Stimulated activated CD4-positive, alpha-beta T cell treated with anti-CD3 and anti-CD28 coated beads, Interleukin-1b, Interleukin-23, amount 100 ng/mL, for 48 hours (primary cell): ENCODE measurements at places on chromosomes 5 and 9.
A peak's percentile ranks its signal among the peaks of the same experiment; 100 is the strongest.

DNA sequence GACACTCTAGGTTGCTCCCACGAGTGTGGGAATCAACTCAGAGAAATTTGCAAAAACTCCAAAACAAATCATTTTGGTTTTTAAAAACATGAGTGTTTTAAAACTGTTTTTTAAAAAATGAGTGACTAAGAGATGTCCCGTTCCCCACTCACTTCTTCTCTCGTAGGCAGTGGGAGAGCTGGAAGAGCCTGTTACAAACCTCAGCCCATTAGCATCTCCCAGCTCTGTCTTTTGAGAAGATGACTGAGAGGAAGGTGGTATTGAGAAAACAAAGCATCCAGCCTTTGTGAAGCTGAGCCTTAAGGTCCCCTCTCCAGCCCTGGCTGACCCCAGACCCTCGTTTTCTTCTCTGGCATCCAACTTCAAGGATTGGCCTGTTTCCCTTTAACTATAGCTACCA is 4.7 kb upstream of the ANKRD33B start:
- DNase-seq, result no peak

DNA sequence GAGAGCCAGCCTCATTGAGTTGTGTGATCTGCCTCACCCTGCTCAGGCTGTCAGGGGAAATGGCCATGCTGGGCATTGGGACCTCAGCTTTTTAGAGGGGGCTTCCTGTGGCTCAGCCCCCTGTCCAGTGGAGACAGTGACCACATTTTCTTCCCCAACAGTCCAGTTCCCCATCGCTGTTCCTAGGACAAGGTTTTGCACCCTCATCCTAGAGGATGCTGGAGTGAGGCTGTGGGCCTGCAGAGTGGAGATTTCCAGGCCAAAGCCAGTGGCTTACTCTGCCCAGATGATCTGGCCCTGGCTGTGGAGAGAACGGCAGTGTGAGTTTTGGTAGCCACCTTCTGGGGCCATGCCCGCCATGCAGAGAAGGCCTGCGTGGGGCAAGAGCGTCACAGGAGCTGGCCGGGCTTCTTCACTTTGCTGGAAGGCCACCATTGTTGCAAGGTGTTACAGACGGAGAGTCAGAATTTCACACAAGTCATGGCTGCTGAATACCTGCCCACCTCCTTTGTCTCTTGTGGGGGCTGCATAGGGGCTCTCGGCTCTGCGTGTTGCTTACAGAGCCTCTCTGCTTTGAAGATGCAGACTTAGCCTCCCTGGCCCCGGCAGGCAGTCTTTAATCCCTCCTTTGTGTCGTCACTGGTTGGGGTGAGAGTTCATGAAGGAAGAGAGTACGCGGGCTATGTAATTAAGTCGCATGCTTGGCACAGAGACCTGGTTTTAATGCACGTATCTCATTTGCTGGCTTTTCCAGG is 35.2 kb upstream of the PITX1 start:
- DNase-seq, result no peak

DNA sequence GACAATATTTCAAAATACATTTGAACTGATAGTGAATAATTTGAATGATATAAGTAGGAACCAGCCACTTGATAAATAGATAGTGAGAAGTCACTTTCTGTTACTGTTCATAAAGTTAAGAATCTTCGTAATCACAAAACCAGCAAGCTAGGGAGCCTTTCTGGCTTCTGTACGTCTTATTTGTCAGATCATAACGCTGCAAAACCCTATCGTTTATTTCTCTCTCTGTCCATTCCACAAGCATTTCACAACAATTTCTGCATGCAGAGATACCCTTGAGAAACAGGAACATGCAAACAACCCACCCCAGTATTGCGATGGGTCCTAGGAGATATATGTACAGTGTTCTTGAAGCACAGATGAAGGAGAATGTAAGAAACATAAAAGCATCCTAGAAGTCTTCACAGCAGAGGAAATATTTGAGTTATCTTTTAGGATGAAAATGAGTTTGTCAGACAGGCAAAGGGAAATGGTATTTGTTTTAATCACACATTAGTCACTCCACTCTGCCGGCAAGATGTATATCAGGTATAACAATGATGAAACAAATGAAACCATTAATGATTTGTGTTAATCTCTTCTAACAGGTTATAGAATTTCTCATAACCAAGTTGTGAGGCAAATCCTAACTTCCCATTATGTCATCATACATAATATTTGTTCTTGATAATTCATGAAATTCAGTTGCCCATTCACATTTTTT is 668.7 kb upstream of the FTMT start:
- DNase-seq, result no peak

- no peak for DNase-seq
These were observed 358.1 kb upstream of the GRAMD2B start for GRCh38 chr5:126065061-126065460.

DNA sequence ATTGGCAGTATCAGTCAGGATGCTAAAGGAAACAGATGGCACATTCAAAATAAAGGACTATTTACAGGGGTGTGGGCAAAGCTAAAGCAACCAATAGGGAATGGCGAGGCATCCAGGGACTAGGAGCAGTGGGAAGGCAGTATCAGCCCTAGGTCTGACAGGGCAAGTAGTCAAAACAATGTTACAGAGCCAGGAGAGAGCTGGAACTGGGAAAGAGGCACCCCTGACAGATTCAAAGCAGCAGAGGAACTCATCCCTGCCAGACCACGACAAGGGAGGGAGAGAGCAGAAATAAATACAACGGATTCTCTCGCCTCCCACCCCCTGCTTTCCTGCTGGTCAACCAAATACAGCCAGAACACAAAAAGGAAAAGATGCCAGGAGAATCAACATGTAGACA is 371.5 kb downstream of the NR2F1-AS1 start:
- DNase-seq, result no peak

DNA sequence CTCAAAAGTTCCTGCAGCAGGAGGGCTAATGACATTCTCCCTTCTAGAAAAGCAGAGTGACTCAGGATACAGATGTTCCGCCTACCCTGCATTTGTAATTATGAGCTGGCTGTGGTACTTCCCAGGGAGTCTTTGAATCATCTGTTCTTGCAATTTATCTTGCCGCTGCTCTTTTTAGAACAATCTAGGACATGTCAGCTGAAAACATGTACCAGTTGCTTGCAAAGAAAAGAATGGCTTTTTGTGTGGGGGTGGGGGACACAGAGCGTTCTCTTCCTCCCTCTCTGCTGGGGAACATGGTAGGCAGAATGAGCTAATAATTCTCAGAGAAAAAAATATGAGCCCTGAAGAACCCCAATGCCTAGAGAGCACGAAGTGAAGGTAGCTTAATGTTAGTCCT is 51.7 kb upstream of the TUT7 start:
- peak; percentile 44 for DNase-seq

DNA sequence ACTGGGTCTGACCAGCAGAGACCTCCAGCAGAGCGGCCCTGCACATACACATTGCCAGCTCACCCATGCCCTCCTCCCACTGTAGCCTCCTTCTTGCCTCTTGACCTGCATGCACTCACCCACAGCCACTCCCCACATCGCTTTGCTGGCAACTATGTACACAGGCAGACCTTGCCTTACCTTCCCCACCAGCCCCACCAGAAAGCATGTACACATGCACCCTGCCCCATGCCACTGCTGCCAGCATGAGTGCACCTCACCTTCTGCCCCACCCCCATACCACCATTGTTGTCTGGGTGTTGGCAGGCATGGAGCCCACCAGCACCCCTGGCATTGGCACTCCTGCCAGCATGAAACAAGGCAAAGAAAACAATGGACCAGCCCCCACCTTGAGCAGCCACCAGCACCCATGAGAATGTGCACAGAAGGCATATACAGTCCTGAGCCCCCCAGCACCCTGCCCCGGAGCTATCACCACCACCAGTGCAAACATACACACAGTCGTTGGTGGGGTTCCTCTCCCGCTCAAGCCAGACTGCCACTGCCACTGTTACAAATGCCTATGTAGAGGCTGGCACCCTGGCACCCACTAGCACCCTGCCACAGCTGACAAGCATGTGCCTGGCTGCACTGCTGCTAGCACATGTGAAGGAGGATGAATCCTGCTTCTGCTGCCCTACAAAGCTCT is 171.4 kb upstream of the NR4A3 start:
- DNase-seq, result no peak

DNA sequence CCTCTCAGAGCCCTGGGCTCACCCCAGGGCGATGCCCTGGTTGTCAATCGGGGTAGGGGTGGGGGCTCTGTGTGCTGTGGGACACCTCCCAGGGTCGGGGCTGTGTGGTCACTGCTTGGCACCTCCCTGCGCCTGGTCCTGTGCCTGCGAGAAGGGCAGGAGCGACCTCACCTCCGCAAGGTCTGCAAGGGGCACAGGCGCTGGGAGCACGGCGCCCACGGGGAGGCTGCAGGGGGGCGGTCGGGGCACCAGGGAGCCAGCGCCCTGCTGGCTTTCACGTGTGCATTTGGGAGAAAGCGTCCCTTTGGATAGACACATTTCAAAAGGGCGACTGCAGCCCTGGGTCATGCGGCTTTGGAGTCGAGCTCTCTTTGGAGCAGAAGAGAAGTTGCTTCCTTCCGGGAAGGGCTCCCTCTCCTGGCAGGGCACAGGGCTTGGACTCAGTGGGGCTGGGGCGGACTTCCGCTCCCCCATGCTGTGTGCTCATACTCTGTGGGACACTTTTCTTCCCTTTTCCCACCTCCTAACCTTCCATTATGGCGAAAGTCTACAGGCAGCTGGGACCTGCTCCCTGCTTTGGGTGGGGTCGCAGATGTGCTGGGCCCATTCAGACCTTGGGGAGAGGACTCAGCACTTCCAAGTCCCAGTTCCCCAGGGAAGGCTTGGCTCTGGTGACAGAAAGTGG is 52.9 kb upstream of the SLC28A3 start:
- DNase-seq, result no peak

GRCh38 chr5:6900247-6901227 is 187.3 kb downstream of the TENT4A start:
- DNase-seq, result no peak

DNA sequence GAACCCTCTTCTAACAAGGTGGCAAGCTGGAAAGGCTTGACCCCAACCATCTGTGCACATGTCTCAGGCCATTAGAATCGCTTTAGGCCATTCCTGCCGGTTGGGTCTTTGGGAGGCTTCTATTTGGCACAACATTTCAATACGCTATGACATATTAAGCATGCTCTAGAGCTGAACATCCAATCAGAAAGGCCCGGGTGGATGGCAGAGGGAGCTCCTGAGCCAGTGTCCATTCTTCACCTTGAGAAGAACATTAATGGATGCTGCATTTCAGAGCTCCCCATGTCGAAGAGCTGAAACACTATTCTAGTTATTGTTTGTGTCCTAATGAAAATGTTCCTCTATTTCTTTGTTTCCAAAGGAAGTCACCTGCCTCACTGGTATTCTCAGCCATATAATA is 12.8 kb downstream of the SPATA9 start:
- DNase-seq, result no peak

DNA sequence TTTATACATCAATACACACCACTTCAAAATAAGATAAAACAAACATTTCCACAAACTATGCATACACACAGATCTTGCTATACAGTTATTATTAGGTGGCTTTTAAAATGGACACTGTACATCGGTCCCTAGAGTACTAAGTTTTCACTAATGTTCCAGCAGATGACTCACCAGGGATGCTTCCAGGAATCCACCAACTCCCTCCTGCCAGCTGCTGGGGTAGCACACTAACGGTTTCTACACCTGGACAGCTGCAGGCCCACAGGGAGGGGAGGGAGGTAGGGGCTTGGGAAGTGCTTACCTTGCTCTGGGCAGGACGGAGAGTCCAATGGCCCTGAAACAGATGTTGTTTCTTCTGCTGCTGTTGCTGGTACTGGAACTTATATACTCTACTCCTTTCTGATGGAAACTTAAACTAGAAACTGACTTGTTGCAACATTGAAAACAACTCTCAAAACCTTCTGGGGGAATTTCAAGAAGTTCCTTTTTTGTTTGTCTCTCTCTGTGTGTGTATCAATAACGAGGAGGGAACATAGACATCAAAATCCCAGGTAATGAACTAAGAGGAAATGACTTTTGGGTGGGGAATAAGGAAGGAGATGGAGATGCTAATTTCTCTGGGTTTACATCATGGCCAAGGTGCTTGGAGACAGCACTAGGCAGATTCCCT is at the start of gene IL12B:
Gene IL12B, minus strand, starts transcription at position 357 of the 670 bp plus-strand sequence. CDS start 3,705 bp downstream, outside the sequence.
- no peak for DNase-seq

- no peak for DNase-seq
These were observed 330.8 kb downstream of the TRIM36 start for GRCh38 chr5:114838937-114839336.

GRCh38 chr9:104858271-104858670 is 69.7 kb downstream of the ABCA1 start:
- DNase-seq, result no peak

DNA sequence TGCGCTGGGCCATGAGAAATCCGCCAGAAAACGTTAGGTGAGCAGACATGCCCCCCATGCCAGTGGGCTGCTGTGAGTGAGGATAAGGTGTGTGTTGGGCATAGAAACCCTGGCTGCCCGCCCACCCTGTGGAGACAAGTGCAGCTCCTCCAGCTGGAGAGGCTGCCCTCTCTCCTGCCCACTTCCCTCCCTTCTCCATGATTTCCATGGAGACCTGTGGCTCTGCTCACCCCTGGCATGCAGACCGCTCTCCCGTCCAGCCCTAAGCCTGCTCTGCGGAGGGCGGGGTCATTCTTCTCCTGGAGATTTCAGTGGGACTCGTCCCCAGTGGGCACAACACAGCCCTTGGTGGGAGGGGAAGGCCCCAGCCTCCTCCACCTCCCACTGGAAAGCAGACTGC is 133.0 kb upstream of the FAM120A start:
- DNase-seq, result no peak

GRCh38 chr9:97243606-97244005 is 63.9 kb upstream of the CCDC180 start:
- no peak for DNase-seq

- DNase-seq, result no peak
These were observed 405.6 kb downstream of the DMRT2 start for GRCh38 chr9:1455766-1456165.

DNA sequence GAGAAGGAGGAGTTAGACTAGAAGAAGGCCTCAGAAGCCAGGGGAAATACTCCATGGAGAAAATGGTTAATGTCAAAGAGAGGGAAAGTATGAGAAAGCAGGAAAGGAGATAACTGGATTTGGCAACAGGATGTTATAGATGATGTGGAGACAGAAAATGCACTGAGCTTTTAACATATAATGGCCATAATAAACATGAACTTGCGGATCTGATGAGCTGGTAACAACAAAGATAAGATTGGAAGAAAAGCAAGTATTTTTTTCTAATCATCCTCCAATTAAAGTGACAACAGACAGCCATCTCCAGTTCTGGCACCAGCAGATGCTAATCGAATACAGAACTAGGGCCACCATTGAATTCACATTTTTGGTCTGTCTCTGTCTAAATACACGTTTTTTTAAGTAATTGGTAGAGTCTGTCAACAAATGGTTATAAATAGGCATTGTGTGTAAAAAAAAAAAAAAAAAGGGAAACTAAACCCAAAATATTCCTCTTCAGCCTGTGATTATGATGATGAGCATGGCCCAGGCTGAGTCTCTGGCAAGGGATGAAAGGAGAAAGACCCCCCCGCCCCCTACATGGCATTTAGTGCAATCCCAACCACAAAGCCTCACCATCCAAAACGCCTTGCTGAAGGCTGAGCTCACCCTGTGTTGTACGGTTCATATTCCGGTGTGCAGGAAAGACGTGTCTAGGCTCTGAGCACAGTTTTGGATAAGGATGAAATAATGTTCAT is 149.5 kb upstream of the LHFPL2 start:
- DNase-seq, result no peak
